ENCODE measurements at places on chromosomes 3 and 15. TPM values are rescaled to one million over a fixed set of nuclear protein-coding genes. Genes with fewer than 3 reads are reported as not detected.

GRCh38 chr3:97350971-97351370, 413.6 kb upstream of the ARL6 start:
- no peaks in the 10 kb centered on the region for H3K36me3 ChIP-seq
- no peak for DNase-seq
- no peak overlapping the region for H3K27ac ChIP-seq
- no peaks in the 10 kb centered on the region for H3K27me3 ChIP-seq
- no peaks in the 10 kb centered on the region for H3K4me1 ChIP-seq
- no peak overlapping the region for H3K4me3 ChIP-seq

DNA sequence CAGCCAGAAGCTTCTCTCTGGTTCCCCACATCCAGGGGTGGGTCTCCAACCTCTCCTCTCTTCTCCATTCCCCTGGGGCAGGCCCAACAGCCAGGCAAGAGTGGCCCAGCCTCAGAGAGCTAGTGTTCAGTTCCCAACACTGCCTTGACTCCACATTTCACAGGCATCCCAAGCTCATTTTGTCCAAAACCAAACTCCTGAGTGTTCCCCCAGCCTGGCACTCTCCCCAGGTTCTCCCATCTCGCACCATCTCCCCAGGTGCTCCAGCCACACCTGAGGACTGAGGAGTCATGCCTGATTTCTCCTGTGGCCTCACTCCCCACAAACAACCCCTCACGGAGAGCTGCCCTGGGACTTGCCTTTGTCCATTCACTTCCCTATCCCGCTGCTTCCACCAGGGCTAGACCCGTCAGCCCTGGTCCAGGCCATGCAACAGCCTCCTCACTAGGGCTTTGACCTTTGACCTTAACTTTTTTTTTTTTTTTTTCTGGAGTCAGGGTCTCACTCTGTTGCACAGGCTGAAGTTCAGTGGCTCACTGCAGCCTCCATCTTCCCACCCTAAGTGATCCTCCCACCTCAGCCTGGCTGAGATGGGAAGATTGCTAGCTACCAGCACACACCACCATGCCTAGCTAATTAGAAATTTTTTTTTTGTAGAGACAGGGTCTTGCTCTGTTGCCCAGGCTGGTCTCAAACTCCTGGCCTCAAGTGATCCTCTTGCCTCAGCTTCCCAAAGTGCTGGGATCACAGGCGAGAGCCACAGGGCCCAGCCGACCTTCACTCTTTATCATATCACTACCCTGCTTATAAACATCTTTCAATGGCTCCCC, 3.9 kb upstream of the CSK start:
- peak overlapping the region; percentile 76 for H3K27ac ChIP-seq
- no peaks in the 10 kb centered on the region for H3K27me3 ChIP-seq
- H3K4me3 ChIP-seq, result no peak overlapping the region
- no peak for DNase-seq

DNA sequence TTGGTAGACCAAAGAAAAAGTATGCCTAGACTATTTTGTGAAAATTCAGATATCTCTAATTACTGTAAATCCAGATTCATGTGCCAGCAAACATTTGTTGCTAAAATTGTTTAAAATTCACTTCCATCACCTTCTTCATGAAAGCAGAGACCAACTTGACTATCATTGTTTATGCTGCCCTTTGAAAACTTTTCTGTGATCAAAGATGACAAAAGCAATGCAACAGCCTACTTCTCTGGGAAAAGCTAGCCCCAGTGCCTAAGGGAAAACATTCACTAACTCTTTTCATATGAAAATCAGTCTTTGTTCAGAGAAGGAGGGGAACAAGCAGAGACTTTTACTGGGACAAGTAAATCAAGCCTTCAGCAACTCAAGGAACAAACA, 178.0 kb upstream of the P2RY1 start:
- no peak for DNase-seq
- H3K36me3 ChIP-seq, result no peaks in the 10 kb centered on the region
- H3K27ac ChIP-seq, result no peak overlapping the region
- peaks cover 5% of the 10 kb centered on the region for H3K4me1 ChIP-seq
- H3K27me3 ChIP-seq, result no peaks in the 10 kb centered on the region
- H3K4me3 ChIP-seq, result no peak overlapping the region

DNA sequence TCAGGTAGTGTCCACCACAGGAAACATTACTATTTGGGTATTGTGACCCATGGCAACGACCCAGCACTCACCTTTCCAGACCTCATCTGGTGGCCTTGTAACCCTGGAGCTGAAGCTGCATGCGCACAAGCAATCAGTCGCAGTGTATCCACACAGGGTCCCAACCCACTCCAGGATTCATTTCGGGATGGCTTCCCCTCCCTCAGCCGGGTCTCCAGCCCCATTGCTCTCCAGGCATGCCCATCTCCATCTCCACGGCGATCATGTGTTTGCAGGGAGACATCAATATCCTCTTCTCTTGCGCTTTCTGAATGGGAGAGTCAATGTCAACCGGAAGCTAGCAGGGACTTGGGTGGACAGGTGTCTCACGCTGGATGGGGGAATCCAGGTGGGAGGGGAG, 35.2 kb downstream of the GOLGA6L2 start:
- DNase-seq, result no peak
- H3K4me1 ChIP-seq, result no peaks in the 10 kb centered on the region
- no peak overlapping the region for H3K27ac ChIP-seq

DNA sequence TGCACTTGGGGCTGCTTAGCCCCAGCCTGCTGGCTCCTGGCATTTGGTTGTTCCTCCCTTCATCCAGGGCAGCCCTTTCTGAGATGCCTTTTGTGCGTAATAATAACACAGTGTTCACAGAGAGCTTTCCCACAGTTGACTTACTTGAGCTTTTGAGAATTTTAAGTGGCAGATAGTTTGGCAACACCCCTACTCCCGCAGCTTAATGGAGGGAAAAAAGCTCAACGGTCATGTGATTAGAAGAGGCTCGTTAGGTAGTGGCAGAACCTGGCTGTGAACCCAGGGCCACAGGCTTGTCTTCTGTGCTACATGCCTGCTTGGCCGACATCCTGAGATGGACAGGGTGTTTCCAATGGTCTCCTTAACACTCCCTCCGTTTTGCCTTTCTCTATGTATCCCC, 4.7 kb downstream of the KBTBD13 start:
- peaks cover 62% of the 10 kb centered on the region for H3K4me1 ChIP-seq
- H3K36me3 ChIP-seq, result no peaks in the 10 kb centered on the region
- H3K4me3 ChIP-seq, result no peak overlapping the region
- H3K27me3 ChIP-seq, result peaks cover 18% of the 10 kb centered on the region
- peak overlapping the region; percentile 43 for H3K27ac ChIP-seq
- DNase-seq, result peak; percentile 44

DNA sequence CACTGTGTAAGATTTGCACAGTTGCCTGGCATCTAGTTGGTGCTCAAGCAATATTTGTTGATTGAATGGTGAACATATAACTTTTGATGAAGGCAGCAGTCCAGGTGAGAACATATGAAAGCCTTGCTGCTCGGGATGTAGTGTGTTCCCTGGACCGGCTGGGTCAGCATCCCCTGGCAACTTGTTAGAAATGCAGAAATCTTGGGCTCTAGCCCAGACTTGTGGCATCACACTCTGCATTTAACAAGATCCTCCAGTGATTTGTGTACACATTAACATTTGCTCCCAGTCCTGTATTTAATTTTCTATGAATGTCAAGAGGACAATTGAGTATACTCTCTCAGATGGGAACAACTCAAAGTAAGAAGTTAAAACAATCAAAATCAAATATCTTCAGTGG, 69.0 kb upstream of the SAMMSON start:
- H3K36me3 ChIP-seq, result no peaks in the 10 kb centered on the region
- no peak for DNase-seq
- no peaks in the 10 kb centered on the region for H3K4me1 ChIP-seq
- H3K27ac ChIP-seq, result no peak overlapping the region
- no peaks in the 10 kb centered on the region for H3K27me3 ChIP-seq
- no peak overlapping the region for H3K4me3 ChIP-seq

GRCh38 chr3:190442240-190442639, 7.5 kb downstream of the TMEM207 start:
- no peaks in the 10 kb centered on the region for H3K4me1 ChIP-seq
- H3K4me3 ChIP-seq, result no peak overlapping the region
- H3K36me3 ChIP-seq, result no peaks in the 10 kb centered on the region
- no peak for DNase-seq

DNA sequence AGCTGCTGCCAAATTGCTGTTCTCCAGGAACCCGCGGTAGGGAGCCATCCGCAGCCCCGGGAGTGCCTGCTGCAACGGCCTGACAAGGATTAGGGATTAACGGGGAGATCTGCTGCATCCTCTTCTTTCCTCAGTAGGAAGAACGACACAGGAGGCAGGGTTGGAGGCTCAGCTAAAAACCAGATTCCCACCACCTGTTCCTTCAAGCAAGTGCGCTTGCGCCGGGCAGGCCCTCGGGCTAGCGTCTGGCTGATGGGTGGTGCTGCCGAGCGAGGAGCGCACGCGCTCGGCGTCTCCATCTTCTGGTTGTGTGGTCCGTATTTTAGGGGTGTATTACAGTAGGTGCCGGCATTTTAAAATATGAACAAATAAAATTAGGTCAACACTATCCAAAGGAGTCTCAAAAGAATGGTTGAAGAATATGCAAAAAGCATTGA, 25.4 kb upstream of the SLC25A26 start:
- H3K4me3 ChIP-seq, result peak overlapping the region; percentile 16
- no peaks in the 10 kb centered on the region for H3K4me1 ChIP-seq
- H3K27ac ChIP-seq, result no peak overlapping the region
- peaks cover 6% of the 10 kb centered on the region for H3K27me3 ChIP-seq
- no peaks in the 10 kb centered on the region for H3K36me3 ChIP-seq

DNA sequence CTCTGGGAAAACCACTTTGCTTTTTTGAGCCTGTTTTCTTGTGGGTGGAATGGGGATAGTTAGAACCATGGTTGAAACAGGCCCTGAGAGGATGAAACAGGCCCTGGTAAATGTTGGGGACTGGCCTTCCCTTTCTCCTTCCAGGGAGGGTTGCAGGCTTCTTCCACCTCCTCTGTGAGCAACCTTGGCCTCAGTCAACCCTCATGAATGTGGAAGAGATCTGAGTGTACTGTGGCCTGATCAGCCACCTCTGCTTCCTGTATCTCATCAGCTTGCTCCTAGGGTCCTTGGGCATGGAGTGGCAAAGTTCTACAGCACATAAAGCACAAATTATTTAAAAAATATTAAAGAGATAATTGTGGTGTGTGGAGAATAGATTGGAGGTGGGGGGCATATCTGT, 17.6 kb upstream of the TRH start:
- no peak overlapping the region for H3K27ac ChIP-seq
- H3K4me3 ChIP-seq, result no peak overlapping the region
- no peak for DNase-seq

DNA sequence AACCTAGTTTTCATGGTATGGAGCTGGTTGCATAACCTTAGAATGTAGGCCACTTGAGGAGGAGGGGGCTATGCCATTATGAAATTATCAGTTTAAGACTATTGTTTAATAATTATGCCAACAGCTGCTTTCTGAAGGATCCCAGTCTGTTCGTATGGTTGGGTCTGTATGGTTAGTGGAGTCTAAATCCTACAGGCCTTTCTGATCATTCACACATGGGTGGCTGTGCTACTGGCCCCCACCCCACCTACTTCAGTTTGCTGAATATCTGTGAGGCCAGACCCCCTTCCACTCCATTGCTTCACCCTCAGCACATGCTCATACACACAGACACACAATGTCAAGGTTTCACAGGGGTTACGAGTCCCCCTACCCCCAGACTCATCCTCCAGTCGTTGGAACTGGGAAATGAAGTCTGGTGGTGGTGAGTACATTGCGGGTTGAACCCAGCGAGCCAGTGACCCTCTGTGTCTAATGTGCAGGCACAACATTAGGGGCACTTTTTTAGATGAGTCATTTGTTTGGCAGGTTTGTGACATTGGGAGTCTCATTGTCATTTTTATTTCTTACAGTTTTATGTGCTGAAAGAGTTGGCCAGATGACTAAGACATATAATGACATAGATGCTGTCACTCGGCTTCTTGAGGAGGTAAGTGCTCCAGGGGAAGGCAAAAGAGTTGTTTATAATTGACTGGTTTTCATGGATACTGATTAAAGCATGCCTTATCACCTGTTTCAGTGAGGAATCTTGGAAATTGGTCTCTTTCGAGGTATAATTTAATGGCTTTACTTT, 85.3 kb downstream of the TRAK1 start:
- H3K36me3 ChIP-seq, result peaks cover 9% of the 10 kb centered on the region
- H3K27ac ChIP-seq, result no peak overlapping the region
- H3K27me3 ChIP-seq, result no peaks in the 10 kb centered on the region

GRCh38 chr3:183299976-183300375, 46.9 kb downstream of the B3GNT5 start:
- DNase-seq, result no peak
- H3K27ac ChIP-seq, result no peak overlapping the region
- no peak overlapping the region for H3K4me3 ChIP-seq
- H3K36me3 ChIP-seq, result no peaks in the 10 kb centered on the region
- H3K27me3 ChIP-seq, result no peaks in the 10 kb centered on the region
- H3K4me1 ChIP-seq, result peaks cover 30% of the 10 kb centered on the region

- peaks cover 18% of the 10 kb centered on the region for H3K4me1 ChIP-seq
- no peak overlapping the region for H3K4me3 ChIP-seq
- no peaks in the 10 kb centered on the region for H3K27me3 ChIP-seq
Measured at GRCh38 chr3:72082186-72082715, 297.3 kb upstream of the PROK2 start.

- no peaks in the 10 kb centered on the region for H3K27me3 ChIP-seq
- peaks cover 49% of the 10 kb centered on the region for H3K4me1 ChIP-seq
- no peak overlapping the region for H3K27ac ChIP-seq
- DNase-seq, result no peak
- H3K36me3 ChIP-seq, result no peaks in the 10 kb centered on the region
- no peak overlapping the region for H3K4me3 ChIP-seq
Measured at GRCh38 chr3:177185035-177185574, 12.2 kb downstream of the TBL1XR1 start.

The STRC gene
- not detected for total RNA-seq

The C15orf62 gene
- 2.4 TPM for total RNA-seq

The TMEM212 gene
- total RNA-seq, result 5.2 TPM

Measured in lower lobe of right lung (tissue), 2 donors.